Stimulated activated CD4-positive, alpha-beta T cell treated with anti-CD3 and anti-CD28 coated beads, Interleukin-15, amount 100 ng/mL, for 24 hours (primary cell): ENCODE measurements at places on chromosomes 6 and 20.

GRCh38 chr20:18304618-18305017 is 16.3 kb downstream of the ZNF133 start:
- DNase-seq: no peak

DNA sequence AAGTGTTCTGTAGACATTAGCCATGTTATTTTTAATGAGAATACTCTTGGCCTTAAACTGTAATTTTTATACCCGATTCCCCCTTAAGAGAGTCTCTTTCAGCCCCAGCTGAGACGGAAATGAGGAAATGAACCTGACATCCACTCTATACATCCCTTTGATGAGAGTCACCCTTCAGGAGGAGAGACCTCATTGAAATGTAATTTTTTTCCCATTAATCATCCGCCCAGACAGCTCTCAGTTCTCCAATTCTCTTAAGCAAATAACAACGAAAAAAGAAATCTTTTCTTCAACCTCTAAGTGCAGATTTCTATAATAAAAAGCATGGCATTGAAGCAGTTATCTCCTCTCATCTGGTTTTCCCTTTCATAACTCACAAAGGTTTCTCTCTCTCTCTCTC is 243.8 kb upstream of the PMEPA1 start:
- no peak for DNase-seq

DNA sequence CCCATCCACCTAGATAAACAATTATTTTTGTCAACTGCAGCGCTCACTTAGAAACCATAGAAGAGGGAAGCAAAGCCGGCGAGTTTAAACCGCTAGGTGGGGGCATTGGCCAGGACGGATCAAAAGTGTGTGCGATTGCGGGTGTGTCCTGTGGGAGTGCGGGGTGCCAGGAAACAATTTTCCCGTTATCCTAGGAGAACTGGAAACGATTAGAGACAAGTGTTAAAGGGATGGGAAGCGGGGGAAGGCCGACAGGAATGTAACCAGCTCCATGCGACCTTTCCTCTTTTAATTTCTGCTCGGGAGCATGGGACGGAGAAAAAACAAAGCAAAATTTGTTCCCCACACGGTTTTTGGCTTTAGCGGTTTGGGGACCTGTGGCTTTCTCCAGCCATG is 2.8 kb upstream of the HTR1B start:
- DNase-seq: peak; percentile 51

GRCh38 chr20:38392356-38392755 is 42.8 kb downstream of the SNHG17 start:
- DNase-seq: no peak
